ENCODE measurements at places on chromosomes 13 and 19.
A peak's percentile ranks its signal among the peaks of the same experiment; 100 is the strongest.

GRCh38 chr13:54210397-54211049, 1181.9 kb downstream of the OLFM4 start:
- no peak for DNase-seq

GRCh38 chr13:78033509-78033908, 114.9 kb upstream of the EDNRB start:
- DNase-seq: no peak

- DNase-seq: peak; percentile 43
Measured at GRCh38 chr19:18292810-18293641, 11.6 kb upstream of the JUND start.

DNA sequence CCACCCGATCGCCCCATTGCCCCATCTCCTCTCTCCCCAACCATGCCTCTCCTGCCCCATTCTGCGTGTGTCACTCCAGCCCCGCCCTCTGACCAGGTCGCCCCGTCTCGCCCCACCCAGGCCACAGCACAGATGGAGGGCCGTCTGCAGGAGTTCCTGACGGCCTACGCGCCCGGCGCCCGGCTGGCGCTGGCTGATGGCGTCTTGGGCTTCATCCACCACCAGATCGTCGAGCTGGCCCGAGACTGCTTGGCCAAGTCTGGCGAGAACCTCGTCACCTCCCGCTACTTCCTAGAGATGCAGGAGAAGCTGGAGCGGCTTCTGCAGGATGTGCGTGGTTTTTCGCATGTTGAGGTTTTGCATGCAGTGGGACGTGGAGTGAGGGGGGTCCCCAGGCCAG, 26.2 kb downstream of the MAST3 start:
- no peak for DNase-seq

DNA sequence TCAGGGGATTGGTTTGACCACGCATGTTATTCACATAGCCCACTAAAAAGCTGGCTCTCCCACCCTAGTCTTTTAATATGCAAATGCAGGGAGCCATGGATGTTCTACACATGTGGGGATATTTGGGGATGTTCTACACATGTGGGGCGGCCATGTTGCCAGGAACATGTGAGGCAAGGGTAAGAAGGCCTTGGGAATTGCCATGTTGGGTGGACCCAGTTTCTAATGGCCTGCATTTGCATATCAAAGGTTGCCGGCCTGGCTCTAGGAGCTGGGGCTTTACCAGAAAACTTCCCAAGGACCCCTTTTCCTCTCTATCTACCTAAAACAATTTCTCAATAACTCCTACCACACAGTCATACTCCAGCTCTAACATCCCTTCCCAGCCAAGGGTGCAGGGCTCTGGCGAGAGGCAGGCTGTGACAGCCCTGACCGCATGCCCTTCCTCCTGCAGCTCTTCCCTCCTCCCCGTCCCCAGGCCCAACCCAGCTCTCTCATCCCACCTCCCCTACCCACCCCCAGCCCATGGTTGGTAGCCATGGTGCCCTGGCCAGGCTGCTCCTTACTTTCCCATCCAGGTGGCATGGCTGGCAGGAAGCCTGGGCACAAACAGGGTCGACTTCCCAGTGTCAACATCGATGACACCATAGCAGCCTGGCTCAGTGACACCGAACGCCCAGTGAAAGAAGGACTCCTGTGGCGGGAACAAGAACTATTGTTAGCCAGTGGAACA, 11.0 kb downstream of the PEPD start:
- DNase-seq: no peak

DNA sequence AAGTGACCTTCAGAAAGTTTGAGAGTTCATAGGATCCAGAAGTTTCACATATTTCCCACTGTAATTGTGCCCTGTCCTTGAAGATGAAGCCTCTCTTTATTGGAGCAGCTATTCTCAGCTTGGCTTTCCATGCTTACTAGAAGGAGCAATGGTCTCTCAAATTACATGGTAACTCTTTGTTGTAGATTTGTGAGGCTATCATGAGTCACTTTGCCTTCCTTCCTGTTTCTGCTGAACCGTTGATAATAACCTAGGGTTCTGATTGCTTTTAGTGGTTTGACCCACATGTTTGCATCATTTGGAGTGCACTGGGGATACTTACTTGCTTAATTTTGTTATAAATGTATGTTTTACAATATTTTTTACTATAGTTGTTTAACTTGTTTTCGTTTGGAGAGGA, 772.9 kb upstream of the SLITRK6 start:
- no peak for DNase-seq

GRCh38 chr13:51806566-51806965, 2.6 kb upstream of the DHRS12 start:
- no peak for DNase-seq

- DNase-seq: no peak
Measured at GRCh38 chr19:17946965-17947784, 14.4 kb downstream of the CCDC124 start.

DNA sequence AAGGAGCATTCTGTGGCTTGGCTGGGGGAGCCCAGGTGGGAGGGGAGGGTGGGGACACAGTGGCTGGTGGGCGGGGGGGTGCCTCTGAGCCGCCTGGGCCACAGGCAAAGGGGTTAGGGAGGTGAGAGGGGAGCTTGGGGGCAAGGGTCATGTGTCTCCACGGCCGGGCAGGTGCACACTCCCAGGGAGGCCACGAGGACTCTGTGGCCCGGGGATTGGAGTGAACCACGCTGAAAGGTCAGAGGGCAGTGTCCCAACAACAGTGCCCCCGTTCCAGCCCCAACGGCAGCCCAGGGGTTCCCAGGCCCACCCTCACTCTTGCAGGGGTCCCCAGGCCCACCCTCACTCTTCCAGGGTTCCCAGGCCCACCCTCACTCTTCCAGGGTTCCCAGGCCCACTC, 9.6 kb downstream of the C2CD4C start:
- DNase-seq: no peak

DNA sequence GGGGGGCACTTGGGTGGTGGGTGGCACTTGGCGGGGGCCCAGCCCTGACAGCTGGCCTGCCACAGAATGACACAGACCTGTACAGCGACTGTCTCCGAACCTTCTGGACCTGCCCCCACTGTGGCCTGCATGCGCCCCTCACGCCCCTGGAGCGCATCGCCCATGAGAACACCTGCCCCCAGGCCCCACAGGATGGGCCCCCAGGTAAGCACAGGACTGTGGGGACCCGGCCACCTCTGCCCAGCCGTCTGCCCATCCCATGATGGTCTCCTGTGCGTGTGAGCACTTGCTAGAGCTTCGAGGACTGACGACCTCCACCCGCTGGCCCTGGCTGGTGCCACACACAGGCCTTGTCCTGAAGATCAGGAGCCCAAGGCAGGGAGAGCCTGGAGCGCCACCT, 32.0 kb downstream of the DHX34 start:
- DNase-seq: no peak

DNA sequence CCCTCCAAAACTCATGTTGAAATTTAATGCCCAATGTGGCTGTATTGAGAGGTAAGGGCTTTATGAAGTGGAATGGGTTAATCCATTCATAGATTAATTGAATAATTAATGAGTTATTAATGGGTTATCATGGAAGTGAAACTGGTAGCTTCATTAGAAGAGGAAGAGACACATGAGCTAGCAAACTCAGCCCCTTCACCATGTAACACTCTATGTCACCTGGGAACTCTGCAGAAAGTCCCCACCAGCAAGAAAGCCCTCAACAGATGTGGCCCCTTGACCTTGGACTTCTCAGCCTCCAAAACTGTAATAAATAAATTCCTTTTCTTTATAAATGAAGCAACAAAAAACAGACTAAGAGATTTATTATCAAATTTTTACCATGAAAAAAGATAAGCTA, 223.5 kb downstream of the KLF12 start:
- no peak for DNase-seq

- no peak for DNase-seq
Measured at GRCh38 chr19:41098762-41099161, 10.5 kb downstream of the CYP2A13 start.

- no peak for DNase-seq
Measured at GRCh38 chr13:36166046-36166445, 34.9 kb upstream of the DCLK1 start.

- DNase-seq: no peak
Measured at GRCh38 chr19:1577090-1577928, 9.2 kb upstream of the MEX3D start.

- DNase-seq: no peak
Measured at GRCh38 chr19:4298810-4299550, 3.2 kb downstream of the TMIGD2 start.

DNA sequence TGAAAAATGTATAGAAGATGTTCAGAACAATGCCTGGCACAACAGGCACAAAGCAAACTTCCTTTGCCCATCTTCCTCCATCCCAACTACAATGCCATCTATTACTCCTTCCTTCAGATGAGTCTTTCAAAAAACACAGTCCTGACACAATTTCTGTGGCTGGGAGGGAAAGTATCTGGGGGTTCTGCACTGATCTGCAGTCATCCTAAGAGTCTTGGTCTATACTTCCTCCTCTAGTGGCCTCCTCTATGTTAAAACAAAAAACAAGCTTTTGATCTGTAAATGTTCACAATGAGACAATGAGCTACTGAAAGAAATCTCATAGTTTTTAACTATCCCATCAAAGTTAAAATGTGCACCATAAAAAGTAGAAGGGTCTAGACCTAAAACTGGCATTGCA, 44.8 kb downstream of the USP12 start:
- no peak for DNase-seq

- no peak for DNase-seq
Measured at GRCh38 chr19:1512671-1513498, at the start of gene ADAMTSL5. Gene ADAMTSL5 (minus strand): TSS chr19:1513019. CDS start chr19:1510943, 2,076 bp downstream.

DNA sequence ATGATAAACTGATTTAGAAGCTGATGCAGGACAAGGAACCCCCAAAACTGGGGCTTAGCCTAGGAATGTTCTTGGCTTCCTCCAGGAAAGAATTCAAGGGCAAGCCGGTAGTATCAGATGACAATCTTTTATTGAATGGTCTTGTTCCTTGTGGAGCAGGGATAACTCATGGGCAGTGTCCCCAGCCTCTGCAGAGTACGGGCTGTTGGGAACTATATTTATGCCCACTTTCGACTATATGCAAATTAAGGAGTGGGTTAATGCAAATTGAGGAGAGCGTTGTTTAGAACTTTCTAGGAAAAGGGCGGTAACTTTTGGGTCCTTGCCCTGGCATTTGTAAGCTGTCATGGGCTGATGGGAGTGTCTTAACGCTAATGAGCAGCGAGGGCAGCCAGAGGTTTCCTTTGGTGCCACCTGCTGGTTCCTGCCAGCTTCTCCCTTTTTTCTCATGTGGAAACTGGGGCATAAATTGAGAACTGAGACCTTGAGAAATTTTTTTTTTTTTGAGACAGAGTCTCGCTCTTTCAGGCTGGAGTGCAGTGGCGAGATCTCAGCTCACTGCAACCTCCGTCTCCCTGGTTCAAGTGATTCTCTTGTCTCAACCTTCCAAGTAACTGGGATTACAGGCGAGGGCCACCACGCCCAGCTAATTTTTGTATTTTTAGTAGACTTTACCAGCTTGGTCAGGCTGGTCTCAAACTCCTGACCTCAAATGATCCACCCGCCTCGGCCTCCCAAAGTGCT, 79.4 kb upstream of the ABCC4 start:
- DNase-seq: peak; percentile 9

DNA sequence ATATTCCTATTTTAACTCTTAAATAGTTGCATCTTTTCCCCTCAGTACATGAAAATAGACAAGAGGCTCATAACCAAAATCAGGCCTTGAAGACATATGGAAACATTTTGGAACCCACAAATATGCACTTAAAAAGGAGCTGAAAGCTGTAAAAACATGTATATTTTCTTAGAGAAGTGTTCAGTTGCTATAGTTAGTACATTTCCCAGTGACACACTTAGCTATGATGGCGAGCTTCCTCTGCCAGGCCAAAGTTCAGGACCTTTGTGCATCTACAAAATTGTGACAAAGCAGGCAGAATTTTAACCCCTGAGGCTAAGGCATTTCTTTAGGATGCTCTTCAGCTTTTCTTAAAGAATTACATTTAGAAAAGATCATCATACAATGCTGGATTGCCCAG, 54.5 kb downstream of the RCBTB2 start:
- no peak for DNase-seq

DNA sequence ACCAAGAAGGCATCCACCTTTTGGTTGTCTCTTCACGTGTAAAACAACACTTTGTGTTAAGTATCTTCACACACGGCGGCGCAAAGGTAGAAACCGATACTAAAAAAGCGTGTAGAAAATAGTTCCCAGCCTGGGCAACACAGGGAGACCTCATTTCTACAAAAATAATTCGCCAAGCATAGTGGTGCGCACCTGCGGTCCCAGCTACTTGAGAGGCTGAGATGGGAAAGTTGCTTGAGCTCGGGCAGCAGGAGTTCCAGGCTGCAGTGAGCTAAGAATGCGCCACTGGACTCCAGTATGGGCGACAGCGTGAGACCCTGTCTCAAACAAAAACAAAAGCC, 573 bp upstream of the ERCC5 start:
- DNase-seq: no peak

- no peak for DNase-seq
Measured at GRCh38 chr13:106302011-106302410, 233.5 kb downstream of the EFNB2 start.

- DNase-seq: no peak
Measured at GRCh38 chr19:55484593-55485438, at the start of gene NAT14. Gene NAT14 (plus strand): TSS chr19:55485188. CDS start chr19:55485709, 521 bp downstream.

DNA sequence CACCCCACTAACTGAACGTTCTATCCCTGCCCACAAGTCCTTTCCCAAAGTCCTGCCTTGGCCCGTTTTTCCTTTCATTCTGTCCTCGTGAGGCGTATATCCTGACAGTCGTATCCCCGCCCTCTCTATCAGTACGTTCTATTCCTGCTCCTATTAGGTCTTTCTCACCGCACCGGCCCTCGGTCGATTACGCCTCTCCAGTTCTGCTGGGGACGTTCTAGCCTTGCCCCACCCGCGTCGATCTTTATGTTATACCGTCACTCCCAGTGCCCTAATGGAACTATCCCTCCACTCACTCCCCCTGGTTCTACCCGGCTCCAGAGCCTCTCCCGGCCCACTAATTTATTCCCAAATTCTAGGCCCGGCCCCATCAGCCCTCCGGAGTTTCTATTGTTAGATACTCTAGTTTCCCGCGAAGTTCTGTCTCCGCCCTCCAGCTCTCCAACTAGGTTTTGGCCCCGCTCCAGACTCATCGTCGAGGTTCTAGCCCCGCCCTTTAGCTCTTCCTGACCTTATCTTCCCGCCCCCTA, 2.0 kb downstream of the PLAUR start:
- DNase-seq: no peak

Data from C1 segment of cervical spinal cord (tissue), 14 donors.